ENCODE measurements at places on chromosomes 4 and X.
A peak's percentile ranks its signal among the peaks of the same experiment; 100 is the strongest.

GRCh38 chrX:49673394-49673793 is 22.4 kb downstream of the PAGE1 start:
- DNase-seq, result no peak

GRCh38 chr4:97013711-97014110 is 1129.6 kb downstream of the STPG2 start:
- DNase-seq, result no peak

DNA sequence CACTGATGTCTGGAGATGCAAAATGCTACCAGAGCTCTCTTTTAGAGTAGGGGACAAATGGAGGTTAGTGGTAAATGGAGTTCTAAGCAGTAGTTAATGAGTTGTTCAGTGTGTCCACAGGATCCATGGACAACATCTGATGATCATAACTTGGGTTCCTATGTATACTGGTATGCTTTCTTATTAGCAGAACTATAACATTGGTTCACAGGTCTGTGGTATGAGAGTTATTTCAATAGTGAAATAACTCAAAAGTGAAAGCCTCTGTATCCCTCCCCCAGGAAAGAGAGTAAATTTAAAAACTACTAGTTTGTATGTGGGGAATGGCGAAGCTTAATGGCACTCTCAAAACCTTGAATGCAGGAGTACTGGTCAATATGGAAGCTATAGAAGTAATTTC is 363.5 kb upstream of the EMCN start:
- DNase-seq, result no peak

- DNase-seq, result no peak
These were observed 3.1 kb downstream of the ZNF827 start for GRCh38 chr4:145935253-145936141.

DNA sequence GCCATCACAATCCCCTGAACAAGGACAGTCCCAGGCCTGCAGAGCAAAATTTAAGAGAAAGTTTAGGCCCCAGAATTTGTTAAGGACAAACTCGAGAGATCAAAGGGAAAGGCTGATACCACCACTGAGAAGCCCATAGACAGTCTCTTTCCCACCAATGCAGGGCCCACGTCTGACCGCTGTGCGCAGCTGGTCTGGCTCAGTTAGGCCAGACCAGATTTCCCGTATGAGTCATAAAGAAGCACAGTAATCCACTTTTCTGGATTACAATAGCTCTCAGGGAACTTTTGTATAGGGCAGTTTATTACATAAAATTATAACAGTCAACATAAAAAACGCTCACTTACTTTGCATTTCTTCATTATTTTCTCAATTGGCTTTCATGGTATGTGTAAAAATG is 259.5 kb downstream of the RCHY1 start:
- no peak for DNase-seq

GRCh38 chr4:140367738-140368137 is 5.7 kb upstream of the SCOC start:
- no peak for DNase-seq

GRCh38 chr4:1206299-1207156 is 34.1 kb upstream of the SPON2 start:
- DNase-seq, result no peak

GRCh38 chrX:78377186-78377585 is 49.8 kb upstream of the CYSLTR1 start:
- DNase-seq, result no peak

- DNase-seq, result peak; percentile 46
These were observed 6.0 kb upstream of the SH3TC1 start for GRCh38 chr4:8192748-8193738.

GRCh38 chr4:161336016-161336530 is 827.7 kb downstream of the FSTL5 start:
- DNase-seq, result no peak

DNA sequence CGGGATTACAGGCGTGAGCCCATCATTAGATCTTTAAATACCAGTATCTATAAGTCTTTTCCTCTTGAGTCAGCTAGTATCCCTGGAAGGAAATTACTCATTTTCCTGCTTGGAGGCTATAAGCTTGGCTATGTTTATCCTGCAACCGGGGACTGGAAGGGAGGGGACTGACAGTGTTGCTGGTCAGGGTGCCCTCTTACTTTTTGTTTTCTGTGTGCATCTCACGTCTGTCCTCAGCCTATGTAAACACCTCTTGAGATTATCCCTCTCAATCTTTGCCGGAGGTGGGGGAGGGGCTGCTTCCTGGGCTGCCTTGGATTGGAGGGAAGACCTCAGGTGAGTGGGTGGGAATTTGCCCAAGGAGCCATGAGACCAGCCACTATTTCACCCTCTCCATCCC is 37.0 kb downstream of the HTT start:
- DNase-seq, result peak; percentile 37

DNA sequence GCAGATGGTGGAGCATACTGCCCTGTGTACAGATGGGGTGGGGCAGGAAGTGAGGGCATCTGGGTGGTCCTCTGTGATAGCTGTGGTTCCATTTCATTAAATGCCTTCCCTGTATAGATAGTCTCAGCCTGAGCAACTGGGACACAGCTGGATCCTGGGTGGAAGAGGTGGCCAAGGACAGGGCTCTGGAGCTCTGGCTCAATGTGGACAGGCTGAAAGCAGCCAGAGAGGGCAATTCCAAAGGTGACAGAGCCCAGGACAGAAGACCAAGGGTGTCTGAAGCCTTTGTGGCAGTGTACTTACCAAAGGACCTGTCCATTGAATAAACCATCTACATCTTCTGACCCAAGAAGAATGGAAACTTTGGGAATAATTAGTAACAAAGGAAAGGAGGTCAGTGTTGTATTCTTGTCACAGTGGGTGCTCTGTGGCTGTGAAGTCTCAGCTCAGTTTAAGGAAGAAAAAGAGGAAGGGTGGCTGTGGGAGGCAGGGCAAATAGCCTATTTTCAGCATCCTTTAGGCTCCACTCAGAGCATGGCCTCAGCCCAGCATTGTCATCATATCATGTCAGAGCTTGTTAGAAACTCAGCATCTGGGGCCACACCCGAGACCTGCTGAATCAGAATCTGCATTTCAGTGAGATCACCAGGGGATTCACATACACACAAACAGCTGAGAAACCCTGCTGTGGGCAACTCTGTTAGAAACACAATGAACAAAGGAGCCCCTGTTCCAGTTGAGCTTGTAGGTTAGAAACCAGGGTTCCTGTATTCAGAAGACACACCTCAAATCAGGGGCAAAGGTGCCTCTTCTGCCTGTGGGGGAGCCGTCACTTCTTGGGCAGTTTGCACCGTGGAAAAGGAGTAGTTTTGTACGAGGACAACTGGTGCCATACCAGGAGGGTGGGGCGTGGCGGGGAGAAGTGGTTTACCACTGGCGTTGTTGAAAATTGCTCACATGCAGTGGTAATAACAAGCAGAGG is 168.6 kb downstream of the PTTG2 start:
- DNase-seq, result no peak

- DNase-seq, result peak; percentile 4
These were observed 21.9 kb downstream of the TKTL1 start for GRCh38 chrX:154317391-154317995.

GRCh38 chr4:174292473-174292872 is 8.8 kb downstream of the CEP44 start:
- no peak for DNase-seq

- no peak for DNase-seq
These were observed 30.1 kb downstream of the HPF1 start for GRCh38 chr4:169727616-169728015.

- no peak for DNase-seq
These were observed 603 bp downstream of the MAD2L1 start for GRCh38 chr4:120065974-120066516.

DNA sequence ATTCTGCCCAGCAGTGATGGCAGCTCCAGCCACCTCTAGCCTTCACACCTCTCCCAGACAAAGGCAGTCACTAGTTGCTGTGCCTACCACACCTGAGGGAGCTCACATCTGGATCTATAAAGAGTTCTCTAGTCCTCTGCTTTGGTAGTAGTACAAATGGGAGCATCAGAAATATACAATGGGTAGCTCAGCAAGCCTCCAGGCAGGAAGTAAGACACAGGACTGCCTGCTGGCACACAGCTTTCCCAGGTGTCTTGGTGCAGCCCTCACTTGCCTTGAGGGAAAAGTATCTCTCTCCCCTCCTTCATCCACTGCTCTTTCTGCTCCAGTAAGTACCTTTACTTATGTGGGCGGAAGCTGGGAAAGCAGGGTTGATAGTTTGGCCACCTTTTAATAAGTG is 212.9 kb upstream of the SLC7A11 start:
- DNase-seq, result no peak

DNA sequence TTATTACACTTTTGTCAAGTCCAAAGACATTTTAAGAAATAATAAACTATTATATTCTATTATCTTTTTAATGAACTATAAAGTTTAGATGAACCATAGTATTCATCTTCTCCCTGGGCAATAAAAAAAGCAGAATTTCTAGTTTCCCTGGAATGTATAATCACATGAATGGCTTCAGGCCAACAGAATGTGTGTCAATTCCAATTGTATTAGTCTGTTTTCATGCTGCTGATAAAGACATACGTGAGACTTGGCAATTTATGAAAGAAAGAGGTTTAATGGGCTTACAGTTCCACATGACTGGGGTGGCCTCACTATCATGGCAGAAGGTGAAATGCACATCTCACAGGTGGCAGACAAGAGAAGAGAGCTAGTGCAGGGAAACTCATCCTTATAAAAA is 70.7 kb upstream of the ANXA10 start:
- DNase-seq, result no peak

- DNase-seq, result peak; percentile 70
These were observed 64.5 kb downstream of the TENM3 start for GRCh38 chr4:182307746-182308145.

DNA sequence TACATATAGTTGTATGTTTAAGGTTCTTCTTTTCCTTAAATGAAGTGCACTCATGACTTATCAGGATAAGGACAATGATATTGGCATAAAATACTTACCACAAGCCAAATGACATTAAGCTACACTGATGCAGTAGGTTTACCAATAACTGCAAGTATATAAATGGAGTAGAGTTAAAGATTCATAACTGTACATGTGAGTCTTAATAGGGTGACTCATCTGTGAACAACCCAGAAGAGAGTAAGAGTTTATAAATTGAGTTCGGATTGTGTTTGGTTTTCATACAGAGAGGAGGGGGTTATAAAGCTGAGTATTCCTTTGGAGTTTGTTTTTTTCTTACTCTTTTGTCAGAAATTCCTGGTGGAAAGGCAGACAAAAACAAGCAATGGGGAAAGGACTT is 144.8 kb downstream of the TLL1 start:
- DNase-seq, result no peak

- no peak for DNase-seq
These were observed 13.4 kb downstream of the CTBP1 start for GRCh38 chr4:1235381-1236102.

DNA sequence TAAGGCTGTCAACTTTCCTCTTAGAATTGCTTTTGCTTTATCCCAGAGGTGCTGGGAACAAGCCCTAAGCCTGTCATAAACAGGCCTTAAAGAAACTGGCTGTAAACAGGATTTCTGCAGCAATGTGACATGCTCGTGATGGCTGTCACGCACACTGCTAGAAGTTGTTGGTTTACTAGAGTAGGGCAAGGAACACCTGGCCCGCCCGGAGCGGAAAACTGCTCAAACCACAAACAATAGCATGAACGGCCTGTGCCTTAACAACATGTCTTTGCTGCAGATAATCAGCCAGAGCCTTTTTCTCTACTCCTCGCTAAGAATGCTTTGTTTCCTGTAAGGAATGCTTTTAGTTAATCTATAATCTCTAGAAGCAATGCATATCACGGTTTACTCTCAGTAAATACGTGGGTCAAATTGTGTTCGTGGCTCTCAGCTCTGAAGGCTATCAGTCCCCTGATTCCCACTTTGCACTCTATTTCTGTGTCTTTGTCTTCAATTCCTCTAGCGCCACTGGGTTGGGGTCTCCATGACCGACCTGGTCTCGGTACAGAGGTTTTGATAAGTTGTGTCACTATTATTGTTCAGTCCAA is 318.3 kb downstream of the GLUD2 start:
- no peak for DNase-seq

- DNase-seq, result peak; percentile 48
These were observed 59.9 kb downstream of the RTL9 start for GRCh38 chrX:110418316-110419235.

Data from fibroblast of gingiva (primary cell).